ENCODE measurements at places on chromosomes 13 and 19. TPM values are rescaled to one million over a fixed set of nuclear protein-coding genes. Genes with fewer than 3 reads are reported as not detected.
A peak's percentile ranks its signal among the peaks of the same experiment; 100 is the strongest.

- H3K4me1 ChIP-seq = no peaks in the 10 kb centered on the region
- no peak for DNase-seq
These were observed 1360.2 kb upstream of the SLC10A2 start for GRCh38 chr13:104426435-104426834.

DNA sequence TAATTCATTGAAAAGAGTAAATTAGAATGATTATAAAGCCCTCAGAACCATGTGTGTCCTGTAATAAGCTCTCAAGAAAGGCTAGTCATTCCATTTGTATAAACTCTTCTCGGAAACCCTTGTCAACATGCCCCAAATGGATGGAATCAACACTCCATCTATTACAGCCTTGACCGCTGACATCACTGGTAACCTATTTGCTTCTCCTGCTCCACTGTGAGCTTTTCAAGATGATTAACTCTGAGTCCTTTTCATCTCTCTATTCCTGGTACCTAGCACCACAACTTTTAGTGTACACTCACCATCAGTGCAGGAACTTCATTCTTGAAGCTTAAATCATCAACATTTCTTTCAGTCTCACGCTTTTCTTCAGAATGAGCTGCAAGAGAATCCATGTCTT lies 612.0 kb downstream of the DCT start:
- no peak overlapping the region for H3K27ac ChIP-seq
- no peak for DNase-seq
- no peaks in the 10 kb centered on the region for H3K27me3 ChIP-seq
- H3K4me1 ChIP-seq = no peaks in the 10 kb centered on the region
- H3K4me3 ChIP-seq = no peak overlapping the region

DNA sequence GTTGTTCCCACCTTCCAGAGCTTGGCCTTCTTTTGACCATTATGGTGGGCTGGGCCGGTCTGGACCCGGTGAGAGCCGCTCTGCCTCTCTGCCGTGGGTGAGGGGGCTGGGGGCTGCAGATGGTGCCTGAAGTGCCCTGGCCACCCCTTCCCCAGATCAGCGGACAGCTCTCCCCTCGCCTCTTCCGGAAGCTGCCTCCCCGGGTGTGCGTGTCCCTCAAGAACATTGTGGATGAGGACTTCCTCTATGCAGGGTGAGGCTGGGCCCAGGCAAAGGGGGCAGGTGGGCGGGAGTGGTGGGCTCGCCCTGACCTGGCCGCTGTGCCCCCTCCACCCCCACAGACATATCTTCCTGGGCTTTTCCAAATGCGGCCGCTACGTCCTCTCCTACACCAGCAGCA lies 1.9 kb downstream of the DCAF15 start:
- DNase-seq = no peak
- no peaks in the 10 kb centered on the region for H3K27me3 ChIP-seq
- H3K36me3 ChIP-seq = peaks cover 35% of the 10 kb centered on the region
- peaks cover 24% of the 10 kb centered on the region for H3K4me1 ChIP-seq
- no peak overlapping the region for H3K27ac ChIP-seq

DNA sequence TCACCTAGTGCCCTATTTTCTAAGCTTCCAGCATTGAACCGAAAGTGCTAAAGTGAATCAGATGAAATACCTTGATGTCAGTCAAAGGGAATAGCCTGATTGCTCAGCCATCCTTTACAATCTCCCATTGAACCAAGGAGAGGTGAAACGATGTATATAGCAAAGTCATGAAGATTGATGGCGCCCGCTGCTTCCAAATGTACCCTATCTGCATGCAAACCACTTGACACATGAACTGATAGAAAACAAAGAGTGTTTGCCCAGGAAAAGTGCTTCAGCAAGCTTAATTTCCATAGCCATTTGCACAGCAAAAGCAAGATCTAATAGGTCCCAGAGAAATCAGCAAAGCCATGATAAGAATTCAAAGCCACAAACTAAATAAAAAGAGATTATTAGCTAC lies 624.9 kb upstream of the PCDH9 start:
- no peaks in the 10 kb centered on the region for H3K27me3 ChIP-seq
- no peaks in the 10 kb centered on the region for H3K4me1 ChIP-seq
- no peaks in the 10 kb centered on the region for H3K36me3 ChIP-seq
- H3K4me3 ChIP-seq = no peak overlapping the region

DNA sequence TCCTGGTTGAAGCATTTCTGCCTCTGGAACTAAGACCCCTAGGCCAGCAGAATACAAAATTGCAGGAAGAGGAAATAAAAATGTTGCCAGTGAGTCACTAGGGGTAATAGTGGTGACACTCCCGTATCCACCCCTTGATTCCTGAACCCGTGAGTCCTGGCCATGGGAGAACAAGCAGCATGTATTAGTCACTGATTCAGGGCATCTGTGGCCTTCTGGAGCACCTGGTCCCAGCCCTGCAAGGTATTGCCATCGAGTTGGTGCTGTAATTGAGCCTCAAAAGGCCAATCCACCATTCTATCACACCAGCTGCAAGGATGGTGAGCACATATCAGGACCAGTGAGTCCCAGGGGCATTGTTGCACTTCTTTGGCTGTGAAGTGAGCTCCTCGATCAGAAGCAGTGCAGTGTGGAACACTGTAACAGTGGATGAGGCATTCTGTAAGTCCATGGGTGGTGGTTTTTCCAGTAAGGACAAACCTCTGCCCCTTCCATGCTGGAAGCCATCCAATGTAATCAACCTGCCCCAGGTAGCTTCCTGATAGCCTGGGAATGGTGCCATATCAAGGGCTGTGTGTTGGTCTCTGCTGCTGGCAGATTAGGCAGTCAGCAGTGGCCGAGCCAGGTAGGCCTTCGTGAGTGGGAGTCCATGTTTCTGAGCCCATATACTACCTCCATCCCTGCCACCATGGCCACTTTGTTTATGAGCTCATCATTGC lies 39.6 kb downstream of the C1QTNF9 start:
- H3K4me3 ChIP-seq = no peak overlapping the region
- H3K36me3 ChIP-seq = no peaks in the 10 kb centered on the region
- no peak for DNase-seq
- H3K27me3 ChIP-seq = no peaks in the 10 kb centered on the region
- H3K27ac ChIP-seq = no peak overlapping the region
- H3K4me1 ChIP-seq = no peaks in the 10 kb centered on the region

Gene NKG7
- 3,151 TPM for total RNA-seq

Gene ZNF772
- 1.4 TPM for total RNA-seq

DNA sequence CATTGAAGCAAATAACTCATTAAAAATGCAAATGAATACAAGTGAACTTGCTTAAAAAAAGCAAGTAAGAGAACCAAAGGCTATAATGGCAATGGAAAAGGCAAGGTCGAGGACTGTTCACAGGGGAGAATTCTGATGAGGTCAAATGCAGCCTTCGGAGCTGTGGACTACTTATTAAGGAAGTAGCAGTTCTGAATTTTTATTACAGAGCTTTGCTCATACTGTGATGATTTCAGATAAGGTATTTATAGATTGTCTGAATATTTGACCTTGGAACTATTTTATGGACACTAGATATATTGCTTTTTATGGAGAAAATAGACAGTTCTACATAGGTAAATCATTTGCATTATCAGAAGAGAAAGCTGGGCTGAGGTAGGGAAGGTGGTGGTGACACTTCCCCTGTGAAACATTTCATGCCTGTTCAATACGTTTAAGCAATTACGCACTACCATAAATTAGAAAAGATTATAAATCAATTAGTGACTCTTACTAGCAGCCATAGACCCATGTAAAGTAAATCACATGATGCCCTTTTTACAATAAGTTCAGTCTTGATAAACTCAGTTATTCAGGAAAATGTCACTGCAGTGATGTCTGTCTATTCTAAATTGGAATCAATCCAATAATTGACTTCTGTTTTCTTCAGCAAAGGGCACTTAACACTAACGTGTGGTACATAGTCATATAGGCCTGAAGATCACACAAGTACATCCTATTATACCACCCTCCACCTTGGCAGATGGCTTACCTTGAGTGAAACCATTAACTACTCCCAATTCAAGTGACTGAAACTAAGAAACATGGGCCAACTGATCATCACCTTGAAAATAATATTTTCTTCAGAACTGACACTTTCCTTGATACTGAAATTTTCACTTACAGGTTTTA lies 260.0 kb downstream of the KLF12 start:
- no peaks in the 10 kb centered on the region for H3K27me3 ChIP-seq
- no peaks in the 10 kb centered on the region for H3K36me3 ChIP-seq
- H3K4me3 ChIP-seq = no peak overlapping the region
- H3K4me1 ChIP-seq = peaks cover 4% of the 10 kb centered on the region
- DNase-seq = no peak

Gene POU2F2
- 29.3 TPM for total RNA-seq

Gene PTBP1
- total RNA-seq = 345 TPM

Gene LILRB4
- total RNA-seq = 2.5 TPM

DNA sequence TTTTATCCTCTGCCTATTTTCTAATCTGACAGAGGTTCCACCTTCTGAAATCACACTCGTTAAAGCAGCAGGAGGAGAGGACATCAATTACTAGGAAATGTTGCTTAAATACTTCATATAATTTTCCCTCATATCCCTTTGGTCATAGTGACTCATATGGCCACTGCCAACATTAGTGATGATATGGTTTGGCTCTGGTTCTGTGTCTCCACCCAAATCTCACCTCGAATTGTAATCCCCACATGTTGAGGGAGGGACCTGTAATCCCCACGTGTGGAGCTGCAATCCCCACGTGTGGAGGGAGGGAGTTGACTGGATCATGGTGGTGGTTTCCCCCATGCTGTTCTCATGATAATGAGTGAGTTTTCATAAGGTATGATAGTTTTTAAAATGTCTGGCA lies 618.4 kb upstream of the SLITRK5 start:
- H3K27ac ChIP-seq = no peak overlapping the region
- H3K36me3 ChIP-seq = no peaks in the 10 kb centered on the region
- no peaks in the 10 kb centered on the region for H3K27me3 ChIP-seq
- no peak overlapping the region for H3K4me3 ChIP-seq
- no peak for DNase-seq

GRCh38 chr13:75803164-75803611 lies 167.1 kb downstream of the LMO7 start:
- no peak overlapping the region for H3K4me3 ChIP-seq
- no peak for DNase-seq
- no peak overlapping the region for H3K27ac ChIP-seq
- H3K36me3 ChIP-seq = no peaks in the 10 kb centered on the region

GRCh38 chr13:50129081-50129705 lies 113.9 kb downstream of the KCNRG start:
- DNase-seq = peak; percentile 73
- no peak overlapping the region for H3K4me3 ChIP-seq
- H3K4me1 ChIP-seq = peaks cover 55% of the 10 kb centered on the region
- no peak overlapping the region for H3K27ac ChIP-seq

Gene CNFN
- 1.3 TPM for total RNA-seq

- H3K27ac ChIP-seq = peak overlapping the region; percentile 95
- peak; percentile 66 for DNase-seq
- H3K4me1 ChIP-seq = peaks cover 27% of the 10 kb centered on the region
- H3K27me3 ChIP-seq = no peaks in the 10 kb centered on the region
- peak overlapping the region; percentile 99 for H3K4me3 ChIP-seq
These were observed 825 bp downstream of the GMIP start for GRCh38 chr19:19642506-19643157.

DNA sequence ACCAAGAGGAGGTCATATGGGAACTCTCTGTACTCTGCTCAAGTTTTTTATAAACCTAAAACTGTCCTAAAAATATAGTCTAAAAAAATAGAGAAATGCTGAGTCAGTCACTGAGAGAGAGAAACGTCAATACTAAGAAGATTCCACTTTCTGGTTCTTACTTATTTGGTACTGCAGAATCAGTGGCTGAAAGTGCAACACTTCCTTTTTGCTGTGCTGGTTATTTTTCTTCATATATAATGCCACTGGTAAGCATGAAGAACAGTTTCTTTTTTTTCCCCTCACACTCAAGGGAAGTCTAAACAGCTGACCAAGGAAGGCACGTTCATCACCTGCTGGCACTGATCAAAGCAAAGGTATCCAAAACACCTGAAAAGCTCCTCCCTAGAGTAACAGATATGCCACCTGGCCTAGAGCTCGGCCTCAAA lies 44.3 kb upstream of the N4BP2L1 start:
- no peak for DNase-seq
- H3K36me3 ChIP-seq = no peaks in the 10 kb centered on the region
- H3K27ac ChIP-seq = no peak overlapping the region
- no peaks in the 10 kb centered on the region for H3K27me3 ChIP-seq
- no peak overlapping the region for H3K4me3 ChIP-seq
- no peaks in the 10 kb centered on the region for H3K4me1 ChIP-seq

DNA sequence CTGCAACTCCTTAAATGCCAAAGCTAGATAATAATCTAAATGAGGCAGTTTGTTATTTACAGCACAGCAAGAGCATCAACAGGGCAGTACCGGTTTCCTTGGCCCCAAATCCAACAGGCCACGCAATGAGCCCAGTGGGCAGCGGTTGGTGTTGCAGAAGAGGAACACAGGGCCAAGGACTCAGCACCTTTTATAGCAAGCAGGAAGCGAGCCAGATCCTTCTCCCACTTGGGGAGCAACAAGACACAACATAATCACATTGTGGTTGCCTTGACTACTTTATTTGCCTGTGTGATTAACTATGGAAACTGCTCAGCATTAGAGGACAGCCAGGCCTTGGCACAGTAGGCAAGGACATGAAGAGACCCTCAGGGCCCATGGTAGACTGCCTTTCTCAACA lies 67.1 kb upstream of the HTR2A start:
- H3K27me3 ChIP-seq = no peaks in the 10 kb centered on the region
- H3K4me1 ChIP-seq = no peaks in the 10 kb centered on the region
- H3K4me3 ChIP-seq = no peak overlapping the region
- no peak overlapping the region for H3K27ac ChIP-seq

Measured in natural killer cell (primary cell).